ENCODE measurements at places on chromosomes 13 and 19.

- DNase-seq: no peak
Measured at GRCh38 chr13:75694722-75695121, 58.6 kb downstream of the LMO7 start.

DNA sequence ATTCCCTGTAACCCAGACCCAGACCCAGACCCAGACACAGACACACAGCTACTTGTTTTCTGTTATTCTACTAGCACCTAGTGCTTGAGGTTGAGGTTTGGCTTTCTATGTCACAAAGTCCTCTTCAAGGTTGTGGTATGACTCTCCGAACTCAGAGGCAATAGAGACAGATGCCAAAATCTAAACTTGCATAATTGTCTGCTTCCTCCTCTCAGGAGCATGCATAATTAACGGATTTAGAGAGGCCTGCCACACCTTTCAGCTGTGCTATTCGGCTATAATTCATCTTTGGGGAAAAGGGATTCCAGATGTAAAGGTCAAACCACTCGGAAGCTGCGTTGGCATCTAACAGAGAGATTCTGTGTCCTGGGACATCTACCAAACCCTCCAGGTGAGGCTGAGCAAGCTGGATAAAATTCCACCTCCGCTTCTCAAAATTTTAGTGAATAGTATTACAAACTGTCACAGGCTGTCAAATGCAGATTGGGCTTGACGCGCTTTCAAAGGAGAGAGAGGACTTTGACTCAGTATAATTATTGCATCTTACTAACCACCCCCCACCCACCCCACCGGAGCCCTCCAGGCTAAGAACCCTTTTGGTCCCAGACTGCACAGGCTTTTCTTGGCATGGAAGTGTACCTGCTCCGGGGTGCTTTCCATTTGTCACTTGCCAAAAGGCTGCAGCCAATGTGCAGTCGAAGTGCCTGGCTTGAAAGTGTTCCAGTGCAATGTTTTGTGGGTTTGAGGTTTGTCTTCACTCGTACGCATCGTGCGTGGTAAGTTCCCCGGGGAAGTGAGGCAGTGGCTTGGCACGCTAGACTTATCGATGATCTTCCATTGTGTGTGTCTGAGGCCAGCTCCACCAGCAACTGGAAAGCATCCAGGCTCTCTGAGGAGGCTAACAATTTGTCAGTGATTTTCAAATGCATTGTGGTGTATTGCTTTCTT is 194.1 kb downstream of the TDRD3 start:
- DNase-seq: peak; percentile 17

- DNase-seq: no peak
Measured at GRCh38 chr13:45372189-45373161, 31.5 kb upstream of the TPT1 start.

GRCh38 chr19:13796301-13797057 is 1.2 kb downstream of the ZSWIM4 start:
- no peak for DNase-seq

DNA sequence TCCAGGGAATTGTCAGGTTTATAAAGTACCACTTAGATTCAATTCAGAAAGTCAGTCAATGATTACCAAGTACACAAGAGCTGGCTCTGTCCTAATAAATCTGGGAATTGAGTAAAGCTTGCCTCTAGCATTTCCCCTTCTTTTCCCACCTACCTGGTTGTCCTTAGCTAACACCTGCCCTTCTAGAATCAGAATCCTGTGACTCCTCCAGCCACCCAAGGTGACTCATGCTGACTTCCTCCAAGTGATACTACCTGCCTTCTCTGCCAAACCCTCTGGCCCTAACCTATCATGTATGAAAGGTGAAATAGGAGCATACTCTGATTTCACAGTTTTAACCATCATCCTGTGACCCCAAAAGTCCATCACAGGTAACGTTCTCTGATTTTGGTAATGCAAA is 151.2 kb downstream of the DIAPH3 start:
- no peak for DNase-seq

DNA sequence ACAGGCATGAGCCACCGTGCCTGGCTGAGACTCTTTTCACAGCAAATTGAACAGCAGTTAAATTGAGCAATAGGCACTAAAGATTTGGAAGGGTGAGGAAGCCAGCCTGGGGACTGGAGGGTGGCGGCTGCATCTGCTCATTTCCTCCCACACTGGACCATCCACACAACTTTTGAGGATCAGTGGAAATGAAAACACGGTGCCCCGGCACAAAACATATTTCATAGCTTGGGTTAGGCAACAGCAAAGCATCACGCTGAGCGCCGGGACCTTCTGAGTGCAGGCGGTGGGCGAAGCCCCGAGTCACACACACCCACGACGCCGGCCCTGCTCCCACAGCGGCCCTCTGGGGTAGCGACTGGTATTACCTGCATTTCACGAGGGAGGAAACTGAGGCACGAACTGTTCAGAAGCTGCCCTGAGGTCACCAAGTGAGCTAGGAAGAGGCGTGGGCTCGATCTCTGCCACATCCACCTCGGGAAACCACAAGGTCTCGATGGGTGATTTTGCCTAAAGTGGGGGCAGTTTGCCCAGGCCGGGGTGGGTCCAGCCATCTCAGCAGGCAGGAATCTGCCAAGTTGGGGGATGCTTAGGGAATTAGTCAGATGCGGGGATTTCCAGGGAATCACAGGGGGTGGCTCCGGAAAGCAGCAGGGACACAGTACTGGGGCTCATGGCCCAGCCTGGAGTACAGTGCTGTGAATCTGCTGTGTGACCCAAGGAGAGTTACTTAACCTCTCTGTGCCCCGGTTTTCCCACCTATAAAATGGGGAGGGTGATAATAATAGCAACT is 3.5 kb upstream of the SBNO2 start:
- no peak for DNase-seq

- DNase-seq: no peak
Measured at GRCh38 chr19:50250450-50251136, 47.2 kb downstream of the MYH14 start.

DNA sequence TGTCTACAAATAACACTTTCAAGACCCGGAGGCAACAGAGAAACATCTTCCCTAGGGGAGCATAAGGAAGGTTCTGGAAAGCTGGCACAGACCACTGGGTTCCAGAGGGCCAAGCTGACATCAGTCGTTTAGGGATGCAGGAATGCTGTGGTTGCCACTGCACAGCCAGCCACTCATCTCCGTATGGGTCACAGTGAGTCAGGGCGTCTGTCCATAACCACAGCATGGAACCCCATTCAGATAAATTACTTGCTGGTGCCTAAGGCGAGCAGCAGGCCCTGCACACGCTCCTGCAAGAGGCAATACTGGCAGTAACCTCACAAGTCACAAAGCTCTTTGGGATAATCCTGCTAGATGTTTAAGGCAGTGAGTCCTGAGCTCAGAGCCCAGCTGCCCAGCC is 140.9 kb upstream of the UBL3 start:
- no peak for DNase-seq

- DNase-seq: no peak
Measured at GRCh38 chr19:16429759-16430091, 42.0 kb downstream of the EPS15L1 start.

GRCh38 chr13:89980896-89981295 is 1366.6 kb upstream of the MIR17HG start:
- no peak for DNase-seq
